LoVo (cell line): ENCODE measurements at places on chromosomes 4 and X.
A peak's percentile ranks its signal among the peaks of the same experiment; 100 is the strongest.

- no peak for DNase-seq
These were observed 155.9 kb downstream of the STIM2 start for GRCh38 chr4:27016551-27016950.

DNA sequence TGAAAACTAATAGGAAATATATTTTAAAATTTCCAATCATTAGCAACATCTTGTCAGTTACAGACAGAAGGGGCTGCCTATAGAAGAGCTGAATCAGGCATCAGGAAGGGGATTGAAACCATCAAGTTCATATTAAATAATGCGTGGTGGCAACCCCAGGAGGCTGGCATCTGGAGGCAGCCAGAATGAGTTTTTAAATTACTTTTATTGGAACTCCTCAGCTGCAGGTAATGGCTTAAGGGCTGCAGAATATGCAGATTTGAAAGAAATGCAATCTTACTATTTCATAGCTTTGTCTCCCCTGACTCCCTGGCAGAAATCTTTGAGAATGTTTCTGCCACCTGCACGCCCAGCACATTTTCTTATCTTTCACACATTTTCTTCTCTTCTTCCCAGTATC lies 711.6 kb downstream of the PCDH19 start:
- DNase-seq = no peak

GRCh38 chr4:85368932-85369331 lies 106.0 kb upstream of the ARHGAP24 start:
- DNase-seq = no peak

- DNase-seq = no peak
These were observed 22.6 kb downstream of the RTL9 start for GRCh38 chrX:110381216-110381615.

GRCh38 chr4:140219567-140219966 lies 65.6 kb upstream of the MAML3 start:
- no peak for DNase-seq

- no peak for DNase-seq
These were observed 953.4 kb downstream of the FAT4 start for GRCh38 chr4:126268106-126268505.

DNA sequence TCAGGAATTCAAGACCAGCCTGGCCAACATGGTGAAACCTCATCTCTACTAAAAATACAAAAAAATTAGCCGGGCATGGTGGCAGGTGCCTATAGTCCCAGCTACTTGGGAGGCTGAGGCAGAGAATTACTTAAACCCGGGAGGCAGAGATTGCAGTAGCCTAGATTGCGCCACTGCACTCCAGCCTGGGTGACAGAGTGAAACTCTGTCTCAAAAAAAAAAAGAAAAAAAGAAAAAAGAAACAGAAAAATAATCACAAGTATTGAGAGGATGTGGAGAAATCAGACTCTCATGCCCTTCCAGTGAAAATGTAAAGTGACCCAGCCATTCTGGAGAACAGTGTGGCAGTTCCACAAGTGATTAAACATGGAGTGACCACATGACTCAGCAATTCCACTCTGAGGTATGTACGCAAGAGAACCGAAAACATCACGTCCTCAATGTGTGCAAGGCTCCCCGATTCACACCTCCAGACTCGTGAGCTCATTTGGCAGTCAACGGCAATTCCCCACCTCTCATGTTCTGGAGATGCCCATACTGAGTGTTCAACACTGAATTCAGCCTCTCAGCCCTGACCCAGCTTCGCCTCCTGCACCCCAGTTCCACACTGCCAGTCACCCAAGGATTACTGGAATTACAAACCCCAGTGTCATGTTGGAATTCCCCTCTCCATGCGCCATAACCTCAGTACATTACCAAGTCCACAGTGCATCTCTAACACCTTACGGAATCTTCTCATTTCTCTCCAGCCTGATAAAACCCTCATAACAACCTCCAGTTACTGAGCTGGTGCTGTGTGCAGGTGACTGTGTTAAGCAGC lies 21.1 kb downstream of the ACOX3 start:
- DNase-seq = no peak

GRCh38 chr4:8321771-8322170 lies 52.2 kb downstream of the HTRA3 start:
- no peak for DNase-seq

- DNase-seq = no peak
These were observed 42.6 kb downstream of the RGS12 start for GRCh38 chr4:3335385-3335784.

GRCh38 chr4:69095301-69095731 lies 958 bp upstream of the UGT2B7 start:
- DNase-seq = peak; percentile 55

DNA sequence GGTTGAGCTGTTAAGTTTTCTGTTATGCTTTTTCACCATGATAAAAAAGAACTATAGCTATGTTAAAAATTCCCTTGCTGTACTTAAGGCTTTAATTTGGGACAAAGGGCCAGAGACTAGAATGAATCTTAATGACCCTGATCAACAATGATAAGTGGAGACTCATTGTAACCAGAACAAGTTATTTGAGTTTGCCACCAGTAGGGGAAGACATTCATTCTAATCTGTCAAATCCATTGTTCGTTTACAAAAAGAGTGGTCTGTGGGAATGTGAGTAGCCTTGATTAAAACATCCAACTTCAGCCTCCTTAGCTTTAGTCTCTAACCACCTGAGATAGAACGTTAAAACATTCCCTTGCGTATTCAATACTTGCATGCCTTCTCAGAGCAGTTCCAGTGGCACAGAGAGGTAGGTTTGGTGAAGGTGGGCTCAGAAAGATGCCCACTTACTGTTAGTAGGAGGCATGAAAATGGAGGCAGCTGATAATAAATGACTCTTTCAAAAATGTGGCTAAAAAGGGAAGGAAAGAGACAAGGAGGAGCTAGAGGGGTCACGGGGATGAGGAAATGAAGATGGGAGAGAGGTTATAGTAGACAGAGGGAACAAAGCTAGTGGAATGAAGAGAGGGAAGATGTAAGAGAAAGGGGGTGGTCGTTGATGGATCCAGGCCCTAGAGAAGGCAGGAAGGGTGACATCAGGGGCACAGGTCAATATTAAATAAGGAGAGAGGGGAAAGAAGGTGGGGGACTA lies 66.2 kb downstream of the EGF start:
- no peak for DNase-seq

DNA sequence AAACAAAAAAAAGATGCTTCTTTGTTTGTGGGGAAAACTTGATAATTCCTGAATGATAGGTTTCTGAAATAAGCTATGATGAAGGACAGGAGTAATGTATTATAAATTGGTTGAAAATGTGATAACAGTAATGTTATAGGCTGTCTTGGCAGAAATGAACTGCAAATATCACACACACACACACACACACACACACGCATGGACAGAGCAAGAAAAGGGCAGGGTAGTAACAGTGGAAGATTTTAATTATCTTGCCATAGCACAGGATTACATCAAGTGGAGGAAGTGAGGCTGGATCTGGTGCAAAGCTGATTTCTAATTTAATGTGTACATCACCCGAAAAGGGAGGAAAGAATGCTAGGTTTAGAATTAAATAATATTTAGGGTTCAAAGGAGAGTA lies 97.5 kb upstream of the CXXC4 start:
- no peak for DNase-seq

DNA sequence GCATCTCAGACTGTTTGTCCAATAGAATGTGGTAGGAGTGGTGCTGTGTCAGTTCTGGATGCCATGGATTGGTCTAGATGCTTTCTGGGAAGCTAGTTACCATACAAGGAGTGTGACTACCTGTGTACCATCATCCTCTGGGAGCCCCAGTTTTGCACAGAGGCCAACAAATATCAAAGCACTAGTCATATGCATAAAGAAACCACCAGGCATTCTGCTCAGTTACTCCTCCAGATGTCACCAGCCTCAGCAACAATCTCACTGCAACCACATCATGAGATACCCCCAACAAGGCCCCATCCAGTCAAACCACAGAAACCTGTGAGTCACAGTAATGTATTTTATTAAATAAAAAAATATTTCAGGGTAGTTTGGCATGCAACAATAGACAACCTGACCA lies 435.8 kb upstream of the CPEB2 start:
- no peak for DNase-seq

- no peak for DNase-seq
These were observed 92.2 kb downstream of the MAML3 start for GRCh38 chr4:140061659-140062289.

GRCh38 chr4:168797194-168797593 lies 212.9 kb downstream of the CBR4 start:
- peak; percentile 41 for DNase-seq

GRCh38 chr4:151472711-151473110 lies 63.7 kb downstream of the FHIP1A start:
- no peak for DNase-seq

- peak; percentile 1 for DNase-seq
These were observed 565 bp upstream of the ZNF41 start for GRCh38 chrX:47483306-47484268.

DNA sequence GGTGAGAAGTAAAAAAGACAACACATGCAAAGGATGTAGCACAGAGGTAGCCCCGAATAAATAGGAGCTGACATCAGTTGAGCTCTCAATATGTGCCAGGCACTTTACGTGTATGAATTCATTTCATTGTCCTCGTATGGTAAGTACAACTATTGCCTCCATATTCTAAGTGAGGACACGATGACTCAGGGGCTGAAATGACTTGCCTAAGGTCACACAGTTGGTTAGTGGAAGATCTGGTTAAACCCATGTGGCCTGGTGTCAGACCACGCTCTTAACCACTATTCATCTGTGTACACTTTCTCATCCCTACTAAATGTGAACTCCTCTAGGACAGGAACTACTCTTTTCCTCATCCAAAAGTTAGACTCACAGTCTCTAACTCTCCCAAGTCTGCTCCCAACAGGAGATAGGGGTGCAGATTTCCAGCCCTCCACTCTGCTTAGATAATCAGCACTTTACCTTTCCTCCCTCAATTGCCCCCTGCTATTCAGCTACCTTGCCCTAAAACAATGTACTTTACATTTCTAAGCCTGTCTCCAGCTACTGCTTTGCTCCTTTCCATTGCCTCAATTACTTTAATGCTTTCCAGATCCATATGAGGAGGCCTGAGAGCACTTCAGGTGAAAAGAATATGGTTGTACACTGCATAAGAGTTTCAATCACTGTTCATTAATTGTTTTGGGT lies 58.8 kb upstream of the LHFPL1 start:
- DNase-seq = no peak

DNA sequence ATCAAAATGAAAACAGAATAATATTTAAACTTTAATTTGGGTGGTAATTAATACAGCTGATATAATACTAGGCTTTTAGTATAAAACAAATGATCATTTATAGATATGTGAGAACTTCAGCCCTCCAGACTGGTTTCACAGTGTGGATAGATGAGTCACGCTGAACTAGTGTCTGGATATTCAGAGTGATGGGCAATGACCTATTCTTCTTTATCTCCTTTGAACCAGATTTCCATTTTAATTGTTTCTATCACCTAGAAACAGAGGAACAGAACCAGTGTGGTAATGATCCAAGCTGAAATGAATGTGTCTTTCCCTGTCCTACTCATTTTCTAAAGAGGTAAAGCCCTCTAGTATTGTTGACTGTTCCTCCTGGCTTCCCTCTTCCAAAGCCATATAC lies 155.2 kb upstream of the GK2 start:
- no peak for DNase-seq
